Stomach (tissue), 19 donors: ENCODE measurements at places on chromosomes 5 and 9. TPM values are rescaled to one million over a fixed set of nuclear protein-coding genes. Genes with fewer than 3 reads are reported as not detected.

GRCh38 chr5:140571105-140571504 is 6.5 kb downstream of the SLC35A4 start:
- no peaks in the 10 kb centered on the region for H3K27me3 ChIP-seq
- H3K27ac ChIP-seq, result peak overlapping the region; percentile 1
- no peak overlapping the region for H3K4me3 ChIP-seq

- H3K27me3 ChIP-seq, result no peaks in the 10 kb centered on the region
- no peaks in the 10 kb centered on the region for H3K36me3 ChIP-seq
- H3K27ac ChIP-seq, result no peak overlapping the region
- peaks cover 7% of the 10 kb centered on the region for H3K4me1 ChIP-seq
- H3K4me3 ChIP-seq, result no peak overlapping the region
- DNase-seq, result no peak
These were observed 32.1 kb downstream of the PRKACG start for GRCh38 chr9:68981789-68982188.

DNA sequence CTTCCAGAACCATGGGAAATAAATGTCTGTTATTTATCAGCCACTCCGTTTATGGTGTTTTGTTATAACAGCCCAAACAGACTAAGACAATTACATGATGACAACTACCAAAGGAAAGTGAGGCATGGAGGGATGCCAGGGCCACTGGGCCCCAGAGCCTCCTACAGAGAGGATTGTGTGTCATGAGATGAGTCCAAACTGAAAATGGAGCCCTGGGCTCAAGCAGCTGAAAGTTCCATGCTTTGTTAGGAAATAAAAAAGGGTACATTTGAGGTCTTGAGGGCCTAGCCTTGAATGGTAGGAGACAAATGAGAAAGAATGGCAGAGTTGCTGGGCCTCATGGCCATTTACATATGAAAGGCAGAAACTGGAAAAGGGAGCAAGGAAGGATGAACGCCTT is 586.5 kb downstream of the CETN3 start:
- no peaks in the 10 kb centered on the region for H3K4me1 ChIP-seq
- H3K27ac ChIP-seq, result no peak overlapping the region
- DNase-seq, result no peak
- H3K4me3 ChIP-seq, result no peak overlapping the region
- no peaks in the 10 kb centered on the region for H3K36me3 ChIP-seq

DNA sequence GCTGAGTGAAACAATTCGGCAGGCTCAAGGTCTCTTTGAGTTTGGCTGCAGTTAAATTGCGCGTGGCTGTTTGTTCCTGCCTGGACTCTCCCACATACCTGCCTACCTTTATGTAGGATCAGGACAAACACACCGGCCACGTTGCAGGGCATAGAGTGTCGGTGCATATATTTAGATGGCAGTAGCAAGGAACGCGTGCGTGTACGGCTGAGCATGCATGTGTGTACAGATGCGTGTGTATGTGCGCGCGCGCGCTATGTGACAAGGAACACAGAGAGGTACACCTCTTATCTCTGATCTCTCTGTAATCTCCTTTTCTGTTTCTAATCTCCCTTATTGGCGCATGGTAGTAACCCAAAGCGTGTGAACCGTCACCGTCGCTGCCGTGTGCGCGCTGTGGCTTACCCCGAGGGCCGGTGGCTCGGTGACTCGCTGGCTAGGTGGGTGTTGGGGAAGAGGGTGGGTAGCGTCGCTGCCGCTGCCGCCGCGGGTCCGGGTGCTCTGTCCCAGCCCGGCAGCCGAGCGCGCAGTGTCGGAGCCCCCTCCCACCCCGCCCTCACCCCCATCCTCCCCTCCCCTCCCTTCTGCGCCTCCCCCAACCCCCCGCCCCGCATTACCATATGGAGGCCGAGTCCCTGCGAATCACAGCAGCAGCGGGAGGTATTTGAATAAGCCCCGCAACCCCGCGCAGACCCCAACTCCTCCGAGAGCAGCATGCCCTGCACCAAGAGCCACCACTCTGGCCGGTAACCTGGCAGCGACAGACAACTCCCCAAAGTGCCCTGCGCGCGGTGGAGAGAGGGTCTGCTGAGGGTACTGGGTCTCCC is 204.8 kb downstream of the MEF2C start:
- peaks cover 26% of the 10 kb centered on the region for H3K4me1 ChIP-seq
- H3K27ac ChIP-seq, result no peak overlapping the region
- H3K4me3 ChIP-seq, result no peak overlapping the region
- H3K36me3 ChIP-seq, result no peaks in the 10 kb centered on the region
- peak; percentile 11 for DNase-seq

DNA sequence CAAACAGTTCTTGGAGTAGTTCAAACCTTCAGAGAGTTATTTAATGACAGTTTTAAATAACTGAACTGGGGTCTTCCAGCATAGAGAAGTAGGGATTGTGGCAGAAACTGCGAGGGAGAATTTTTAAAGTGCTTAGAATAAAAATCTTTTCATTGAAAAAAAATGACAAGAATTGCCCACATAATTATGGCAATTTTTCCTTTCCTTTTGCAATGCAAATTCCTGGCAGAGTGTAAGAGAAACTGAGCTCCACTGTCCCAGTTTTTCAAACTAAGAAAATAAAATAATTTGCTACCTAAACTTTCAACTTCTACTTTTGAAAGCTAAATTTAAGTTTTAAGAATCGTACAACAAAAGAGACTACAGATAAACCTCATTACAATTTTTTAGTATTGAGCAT is 2.3 kb upstream of the PTGER4 start:
- H3K36me3 ChIP-seq, result no peaks in the 10 kb centered on the region
- DNase-seq, result no peak
- no peaks in the 10 kb centered on the region for H3K27me3 ChIP-seq
- H3K4me3 ChIP-seq, result no peak overlapping the region
- peaks cover 59% of the 10 kb centered on the region for H3K4me1 ChIP-seq

DNA sequence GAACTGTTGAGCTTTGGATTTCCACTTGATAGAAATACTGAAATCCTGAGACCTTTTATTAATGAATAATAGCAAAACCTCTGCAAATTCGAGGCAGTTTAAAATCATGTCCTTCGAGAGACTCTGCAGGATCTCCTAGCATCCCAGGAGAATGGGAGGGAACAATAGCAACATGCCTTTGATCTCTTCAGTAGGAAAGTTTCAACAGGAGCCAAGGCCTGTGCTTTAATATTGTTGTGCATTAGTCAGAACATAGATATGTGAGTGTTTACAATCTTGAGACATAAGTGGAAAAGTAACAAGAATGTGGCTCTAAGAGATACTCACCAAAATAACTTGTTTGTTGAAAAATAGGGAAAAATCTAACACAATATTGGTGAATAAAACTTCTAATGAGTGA is 83.3 kb upstream of the LHFPL2 start:
- no peak overlapping the region for H3K27ac ChIP-seq
- no peaks in the 10 kb centered on the region for H3K4me1 ChIP-seq
- no peaks in the 10 kb centered on the region for H3K36me3 ChIP-seq
- H3K27me3 ChIP-seq, result no peaks in the 10 kb centered on the region
- DNase-seq, result no peak

DNA sequence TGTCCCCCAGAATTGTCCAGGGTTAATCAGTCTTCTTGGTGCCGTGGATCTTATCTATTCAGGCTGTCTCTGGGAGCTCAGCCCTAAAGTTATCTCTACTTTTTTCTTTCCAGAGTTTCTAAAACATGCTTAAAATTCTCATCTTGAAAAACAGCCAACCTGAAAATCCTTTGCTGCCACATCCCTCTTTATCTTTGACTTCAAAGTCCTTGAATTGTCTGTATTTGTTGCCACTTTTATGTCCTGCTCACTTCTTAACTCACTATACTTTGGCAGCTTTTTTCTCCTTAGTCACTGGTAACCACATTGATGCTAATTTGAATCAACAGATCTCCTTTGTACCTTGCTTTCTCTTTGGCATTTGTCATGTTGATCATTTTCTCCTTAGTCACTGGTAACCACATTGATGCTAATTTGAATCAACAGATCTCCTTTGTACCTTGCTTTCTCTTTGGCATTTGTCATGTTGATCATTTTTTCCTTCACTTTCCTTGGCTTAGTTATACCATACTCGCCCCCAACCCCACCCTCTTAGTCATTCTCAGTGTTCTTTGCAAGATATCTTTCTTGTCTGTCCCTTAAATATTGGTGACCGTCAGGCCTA is 8.5 kb downstream of the DMXL1 start:
- H3K4me1 ChIP-seq, result peaks cover 12% of the 10 kb centered on the region
- H3K4me3 ChIP-seq, result no peak overlapping the region
- no peak overlapping the region for H3K27ac ChIP-seq
- no peaks in the 10 kb centered on the region for H3K36me3 ChIP-seq

- DNase-seq, result no peak
- H3K27me3 ChIP-seq, result peaks cover 54% of the 10 kb centered on the region
- no peaks in the 10 kb centered on the region for H3K4me1 ChIP-seq
- H3K36me3 ChIP-seq, result no peaks in the 10 kb centered on the region
These were observed 57.5 kb upstream of the OLFM1 start for GRCh38 chr9:135029871-135030565.

DNA sequence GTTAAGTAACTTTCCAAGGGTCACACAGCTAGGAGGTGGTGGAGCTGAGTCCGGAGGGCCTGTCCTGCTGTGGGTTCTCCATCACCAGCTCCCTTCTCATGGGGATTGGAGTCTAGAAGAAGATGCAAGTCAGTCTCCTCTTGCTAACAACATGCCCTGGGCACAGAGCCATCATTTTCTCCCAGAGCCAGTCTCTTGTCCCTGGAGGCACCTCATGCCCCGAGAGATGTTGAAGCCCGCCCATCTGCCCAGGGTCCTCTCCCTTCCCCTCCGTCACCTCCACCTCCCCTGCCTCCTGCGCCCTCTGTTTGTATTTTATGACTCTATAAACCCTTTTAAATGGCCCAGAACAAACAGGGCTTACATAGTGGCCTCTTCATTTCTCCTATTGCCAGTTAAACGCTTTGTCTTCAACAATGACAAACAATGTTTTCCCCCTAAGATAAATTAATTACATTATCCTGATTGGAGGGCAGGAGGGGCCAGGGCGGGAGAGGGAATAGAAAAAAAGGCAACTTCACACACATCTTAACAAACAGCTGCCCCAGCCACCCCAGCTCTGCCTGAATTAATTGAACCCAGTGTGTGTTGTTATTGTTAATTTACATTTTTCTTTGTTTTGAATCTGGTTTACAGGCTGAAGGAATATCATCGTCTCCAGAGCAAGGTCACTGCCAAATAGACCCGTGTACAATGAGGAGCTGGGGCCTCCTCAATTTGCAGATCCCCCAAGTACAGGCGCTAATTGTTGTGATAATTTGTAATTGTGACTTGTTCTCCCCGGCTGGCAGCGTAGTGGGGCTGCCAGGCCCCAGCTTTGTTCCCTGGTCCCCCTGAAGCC is 55.8 kb downstream of the ASS1 start:
- H3K4me3 ChIP-seq, result no peak overlapping the region
- peaks cover 56% of the 10 kb centered on the region for H3K36me3 ChIP-seq
- no peak overlapping the region for H3K27ac ChIP-seq
- DNase-seq, result no peak
- no peaks in the 10 kb centered on the region for H3K27me3 ChIP-seq
- no peaks in the 10 kb centered on the region for H3K4me1 ChIP-seq

- H3K4me3 ChIP-seq, result no peak overlapping the region
- DNase-seq, result peak; percentile 74
- peaks cover 14% of the 10 kb centered on the region for H3K4me1 ChIP-seq
- peak overlapping the region; percentile 47 for H3K27ac ChIP-seq
These were observed 39.7 kb upstream of the SLC25A51 start for GRCh38 chr9:37943345-37944265.

Gene TNC
- 6.1 TPM for polyA plus RNA-seq

Gene SLC34A3
- polyA plus RNA-seq, result not detected

Gene B4GALT1
- 24.8 TPM for polyA plus RNA-seq

Gene ANGPTL2
- polyA plus RNA-seq, result 6.1 TPM

Gene UGT3A2
- polyA plus RNA-seq, result not detected

Gene PCDHB7
- not detected for polyA plus RNA-seq
